Fibroblast of skin of back (primary cell): ENCODE measurements at places on chromosomes 2 and 18.

- DNase-seq: peak; percentile 50
Measured at GRCh38 chr18:69785466-69785865, 162.2 kb downstream of the CD226 start.

DNA sequence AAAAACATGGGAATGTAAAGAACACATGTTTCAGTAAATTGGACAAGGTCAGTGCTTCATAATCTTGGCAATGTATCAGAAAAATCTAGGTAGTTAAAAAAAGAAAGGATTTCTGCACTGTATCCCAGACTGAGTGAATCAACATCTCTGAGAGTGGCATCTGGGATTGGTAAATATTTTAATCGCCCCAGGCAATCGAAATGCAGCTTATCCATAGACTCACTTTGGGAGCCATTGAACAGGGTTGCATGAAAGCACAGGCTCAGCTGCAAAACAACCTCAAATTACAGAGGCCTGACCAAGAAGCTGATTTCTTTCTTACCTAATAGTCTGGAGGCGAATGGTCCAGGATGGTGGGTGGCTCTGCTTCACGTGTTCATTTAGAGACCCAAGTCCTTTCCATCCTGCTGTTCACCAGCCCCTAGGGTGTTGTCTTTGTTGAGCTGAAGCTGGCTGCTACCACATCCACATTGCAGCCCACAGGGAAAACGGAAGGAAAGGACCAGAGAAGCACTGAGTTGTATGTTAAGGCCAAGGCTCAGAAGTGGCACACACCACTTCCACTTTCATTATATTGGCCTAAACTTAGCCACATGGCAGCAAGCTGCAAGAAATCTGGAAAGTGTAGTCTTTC, 59.0 kb downstream of the MOGAT1 start:
- no peak for DNase-seq

- peak; percentile 30 for DNase-seq
Measured at GRCh38 chr2:121907928-121908327, 152.5 kb downstream of the TSN start.

- DNase-seq: peak; percentile 61
Measured at GRCh38 chr18:35117951-35118411, 76.8 kb downstream of the MAPRE2 start.

GRCh38 chr2:237437566-237437965, 23.6 kb upstream of the COL6A3 start:
- DNase-seq: no peak
